Activated CD4-positive, alpha-beta T cell treated with anti-CD3 and anti-CD28 coated beads, Interleukin-2, amount 10 ng/mL, durations not matched to agents 24 days and 14 days (primary cell): ENCODE measurements at places on chromosomes 4 and X.

GRCh38 chr4:110005461-110006056, 92.9 kb downstream of the EGF start:
- peak; percentile 80 for DNase-seq

DNA sequence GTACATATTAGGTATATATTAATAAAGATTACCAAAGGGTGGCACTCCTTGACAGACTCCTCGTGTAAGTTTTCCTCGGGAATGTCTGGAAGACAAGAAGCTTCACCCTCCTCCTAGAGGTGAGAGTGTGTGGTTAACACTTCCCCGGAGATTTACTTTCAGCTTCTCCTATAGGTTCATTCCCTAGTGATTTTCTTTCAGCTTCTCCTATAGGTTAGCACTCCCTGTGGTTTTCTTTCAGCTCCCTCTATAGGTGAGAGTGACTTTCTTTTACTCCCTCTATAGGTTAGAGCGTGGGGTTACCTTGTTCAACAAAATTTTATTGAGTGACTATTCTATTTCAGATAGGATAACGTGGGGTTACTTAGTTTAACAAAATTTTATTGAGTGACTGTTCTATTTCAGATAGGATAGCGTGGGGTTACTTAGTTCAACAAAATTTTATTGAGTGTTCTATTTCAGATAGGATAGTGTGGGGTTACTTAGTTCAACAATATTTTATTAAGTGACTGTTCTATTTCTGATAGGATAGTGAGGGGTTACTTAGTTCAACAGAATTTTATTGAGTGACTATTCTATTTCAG, 106.0 kb upstream of the PLAC1 start:
- peak; percentile 57 for DNase-seq

DNA sequence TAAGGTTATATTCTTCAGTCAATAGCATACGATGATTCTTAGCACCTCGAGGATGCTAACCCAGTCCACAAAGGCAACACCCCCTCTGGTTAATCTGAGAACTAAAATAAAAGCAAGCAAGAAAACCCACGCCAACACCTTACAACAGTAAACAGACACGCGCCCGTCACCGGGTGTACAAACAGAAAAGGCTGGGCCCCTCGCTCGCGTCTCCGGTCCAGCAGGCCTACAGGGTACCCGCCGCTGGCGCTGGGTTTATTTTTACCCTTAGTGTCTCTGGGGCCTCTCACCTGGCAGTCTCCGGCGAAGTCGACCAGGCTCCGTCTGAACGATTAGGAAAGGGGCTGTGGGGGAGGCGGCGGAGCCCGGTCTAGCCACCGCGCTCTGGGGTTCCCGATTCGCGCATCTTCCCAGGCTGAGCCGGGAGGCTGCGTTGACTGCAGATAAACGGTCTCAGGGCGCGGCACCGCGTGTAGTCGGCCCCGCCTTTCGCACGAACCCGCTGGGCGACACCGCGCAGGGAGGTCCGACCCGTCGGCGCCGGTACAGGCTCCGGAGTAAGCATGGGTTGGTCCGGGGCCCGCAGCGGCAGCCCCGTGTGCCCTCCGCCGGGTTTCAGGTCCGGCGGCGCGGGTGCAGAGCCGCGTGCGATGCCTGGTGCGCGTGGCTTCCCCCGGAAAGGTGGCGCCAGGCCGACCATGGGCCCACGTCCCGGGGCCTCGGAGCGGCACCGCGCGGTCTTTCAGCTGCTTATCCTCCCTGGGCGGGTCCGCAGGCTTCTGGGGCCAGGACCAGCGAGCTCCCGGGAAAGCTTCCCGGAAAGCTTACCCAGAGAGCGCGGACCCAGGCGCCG, 441 bp downstream of the SLC9B2 start:
- DNase-seq, result peak; percentile 90

DNA sequence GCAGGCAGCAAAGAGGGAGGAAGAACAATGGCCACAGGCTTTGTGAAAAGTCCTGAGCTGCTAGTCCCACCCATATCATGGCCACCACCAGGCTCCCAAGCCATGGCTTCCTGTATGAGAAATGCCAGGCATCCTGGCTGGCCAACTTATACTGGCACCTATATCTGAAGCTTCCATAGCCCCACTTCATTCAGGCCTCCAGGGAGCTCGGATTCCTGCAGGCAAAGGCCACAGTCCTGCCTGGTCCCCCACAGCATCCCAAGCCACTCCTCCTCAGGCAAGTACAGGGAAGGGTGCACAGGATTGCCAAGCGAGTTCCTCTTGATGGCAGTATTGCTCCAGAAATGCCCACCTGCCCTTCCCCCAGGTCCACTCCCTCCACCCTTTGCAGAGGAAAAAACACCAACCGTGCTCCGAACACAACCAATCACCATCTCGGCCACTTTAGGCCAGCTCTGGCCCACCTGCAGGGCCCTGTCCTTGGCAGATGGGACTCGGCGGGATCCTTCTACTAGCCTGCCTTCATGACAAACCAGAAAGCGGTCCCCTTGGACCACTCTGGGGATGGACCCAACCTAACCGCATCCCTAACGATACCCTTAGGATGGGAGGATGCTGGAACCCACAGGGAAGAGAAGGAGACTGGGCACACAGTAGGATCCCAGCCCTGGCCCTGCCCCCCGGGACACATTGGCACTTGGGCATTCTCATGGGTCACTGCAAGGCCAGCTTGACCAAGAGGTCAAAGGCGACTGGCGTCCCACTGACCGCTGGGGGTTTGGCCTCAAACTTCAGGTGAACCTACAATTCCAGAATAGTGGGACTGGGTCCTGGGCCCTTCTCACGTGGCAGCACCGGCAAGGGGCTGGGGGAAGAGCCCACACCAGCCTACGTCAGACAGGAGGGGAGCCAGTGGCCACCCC, 220.4 kb upstream of the AGTR2 start:
- DNase-seq, result no peak

- no peak for DNase-seq
Observed at GRCh38 chr4:112318239-112319142, 21.3 kb downstream of the ALPK1 start.

- no peak for DNase-seq
Observed at GRCh38 chrX:38850807-38851544, 49.7 kb downstream of the MID1IP1 start.

DNA sequence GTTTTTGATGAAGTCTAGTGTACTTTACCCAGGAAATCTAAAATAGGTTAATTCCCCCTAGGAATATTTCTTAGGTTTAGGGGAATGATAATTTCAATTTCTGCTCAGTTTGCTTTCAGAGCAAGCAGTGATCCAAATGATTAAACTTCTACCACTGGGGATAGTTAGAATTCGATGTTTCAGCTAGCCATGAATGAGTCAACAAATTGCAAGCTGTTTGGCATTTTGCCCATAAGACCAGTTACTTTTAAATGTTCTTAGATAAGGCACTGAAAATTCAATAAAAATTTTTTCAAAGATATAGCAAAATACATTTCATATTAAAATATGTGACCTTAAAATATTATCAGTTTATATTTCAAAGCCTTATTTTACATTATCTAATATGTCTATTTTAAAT, 993.6 kb downstream of the ARAP2 start:
- no peak for DNase-seq

- DNase-seq, result no peak
Observed at GRCh38 chr4:2079926-2080325, 20.8 kb downstream of the NAT8L start.

DNA sequence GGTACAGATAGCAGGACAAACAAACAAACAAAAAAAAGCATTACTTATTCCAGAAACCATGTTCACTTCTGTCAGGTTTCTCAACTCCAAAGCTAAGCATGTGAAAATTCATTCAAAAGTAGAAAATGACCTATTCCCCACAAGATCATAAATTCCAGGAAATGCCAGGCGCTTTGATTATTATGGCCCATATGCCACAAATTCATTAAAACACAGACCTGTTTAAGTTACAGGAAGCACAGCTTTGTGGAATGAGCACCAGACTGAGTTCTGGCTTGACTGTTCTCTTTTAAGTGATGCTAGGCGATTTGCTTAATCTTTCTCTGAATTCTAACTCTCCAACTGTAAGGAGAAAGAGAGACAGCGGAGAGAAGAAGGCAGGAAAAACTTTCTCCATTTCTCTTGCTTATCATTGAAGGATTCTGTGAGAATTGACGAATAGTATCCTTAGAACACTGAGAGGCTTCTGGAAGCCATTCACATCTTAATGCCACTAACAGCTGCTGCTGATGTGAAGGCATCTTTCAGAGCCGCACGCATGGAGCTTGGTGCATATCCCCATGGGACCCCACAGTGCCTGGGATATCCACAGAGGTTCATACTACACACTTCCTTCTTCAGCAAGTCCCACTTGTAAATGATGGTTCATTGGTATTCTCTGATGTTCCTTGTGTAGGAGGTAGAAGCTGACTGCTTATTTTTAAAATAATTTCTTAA, 138.0 kb downstream of the ZNF674 start:
- DNase-seq, result no peak

- DNase-seq, result no peak
Observed at GRCh38 chrX:153766098-153766817, 2.2 kb downstream of the PLXNB3 start.

- no peak for DNase-seq
Observed at GRCh38 chr4:127601029-127601428, 31.7 kb upstream of the INTU start.

DNA sequence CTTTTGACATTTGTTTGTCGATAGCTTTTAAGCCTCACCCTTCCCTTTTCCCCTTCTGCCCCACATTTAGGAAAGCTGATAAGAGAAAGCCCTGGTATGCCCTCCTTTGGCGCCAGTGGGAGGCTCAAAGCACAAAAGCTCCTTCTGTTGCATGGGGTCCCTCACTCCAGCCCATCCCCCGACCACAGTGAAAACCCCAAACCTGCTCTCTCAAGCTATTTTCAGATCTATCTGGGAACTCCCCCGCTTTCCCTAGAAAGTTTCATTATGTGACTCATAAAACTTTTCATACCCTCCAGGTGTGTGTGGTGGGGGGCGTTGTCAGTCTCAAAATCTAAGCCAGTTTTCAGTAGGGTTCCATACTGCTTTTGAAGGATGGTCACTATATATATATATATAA, 259.0 kb upstream of the PCDH7 start:
- no peak for DNase-seq

DNA sequence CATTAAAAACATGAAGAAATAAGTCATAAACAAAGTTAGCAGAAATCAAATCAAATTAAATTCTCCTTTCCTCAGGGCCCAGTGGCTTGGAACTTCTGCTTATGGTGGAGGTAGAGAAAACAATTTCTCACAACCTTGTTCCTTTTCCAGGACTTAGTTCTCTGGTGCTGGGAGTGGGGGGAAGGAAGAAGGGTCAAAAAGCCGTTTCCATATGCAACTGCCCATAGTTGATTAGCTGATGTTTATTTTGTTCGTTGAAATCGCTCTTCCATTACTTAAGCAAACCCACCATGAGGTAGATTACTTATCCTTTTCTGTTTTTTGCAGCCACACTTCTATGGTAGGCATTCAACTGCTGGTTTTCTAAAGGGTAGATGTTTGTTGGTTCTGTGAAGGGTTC, 94.2 kb downstream of the ARSJ start:
- DNase-seq, result no peak

DNA sequence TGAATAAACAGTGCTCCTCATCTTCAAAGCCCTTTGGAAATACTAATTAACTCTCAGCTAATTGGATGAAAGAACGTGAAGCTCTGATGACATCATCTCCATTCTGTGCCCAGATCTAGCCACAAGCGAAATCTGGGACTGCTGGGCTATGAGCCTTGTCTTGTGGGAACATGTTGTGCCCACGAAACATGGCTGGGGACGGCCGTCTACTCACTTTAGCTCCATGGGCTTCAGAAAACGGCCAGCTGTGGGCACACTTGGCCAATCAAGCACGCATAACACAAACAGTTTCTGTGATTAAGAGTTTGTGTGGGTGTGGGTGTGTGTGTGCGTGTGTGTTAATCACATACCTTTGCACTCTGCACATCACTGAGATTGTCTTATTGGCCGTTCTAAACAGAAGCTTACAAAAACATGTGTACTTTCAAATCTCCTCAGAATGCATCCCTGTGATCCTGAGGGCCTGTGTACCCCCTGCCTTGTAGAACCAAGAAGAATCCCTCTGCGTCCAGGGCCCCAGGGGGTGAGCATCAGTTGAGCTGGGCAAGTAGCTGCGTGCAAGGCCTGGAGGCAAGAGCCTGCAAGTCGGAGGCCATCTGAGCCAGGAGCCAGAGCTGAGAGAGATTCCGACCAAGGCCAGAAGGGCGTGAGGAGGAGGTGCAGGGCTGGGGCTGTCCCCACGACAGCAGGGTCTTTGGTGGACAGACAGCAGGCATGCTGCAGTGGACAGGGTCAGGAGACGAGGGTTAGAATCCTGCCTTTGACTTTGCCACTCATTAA, 18.7 kb upstream of the ZNF185 start:
- DNase-seq, result no peak

- DNase-seq, result no peak
Observed at GRCh38 chr4:185341841-185342240, 53.9 kb downstream of the LRP2BP start.

GRCh38 chr4:126354784-126355183, 1040.0 kb downstream of the FAT4 start:
- DNase-seq, result no peak

DNA sequence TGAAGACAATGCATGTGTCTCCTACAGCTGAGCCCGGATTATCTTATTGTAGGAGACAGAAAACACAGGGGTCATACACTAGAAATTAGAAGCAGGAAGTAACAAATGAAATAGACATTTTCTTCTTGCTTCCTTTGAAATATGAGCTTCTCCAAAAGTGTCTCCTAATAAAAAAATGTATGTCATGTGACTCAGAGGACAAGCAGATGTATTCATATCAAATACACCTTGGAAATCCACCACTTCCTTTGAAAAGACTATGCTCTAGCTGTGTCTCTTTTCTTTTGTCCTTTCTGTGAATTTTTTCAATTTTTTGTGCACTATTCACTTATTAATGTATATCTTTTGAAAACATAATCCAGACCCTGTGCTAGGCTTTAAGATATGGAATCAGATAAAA, 1906.2 kb downstream of the C4orf33 start:
- no peak for DNase-seq

- no peak for DNase-seq
Observed at GRCh38 chr4:73872316-73873108, 3.3 kb downstream of the CXCL1 start.

- DNase-seq, result no peak
Observed at GRCh38 chr4:109278594-109279031, 23.8 kb downstream of the COL25A1 start.

DNA sequence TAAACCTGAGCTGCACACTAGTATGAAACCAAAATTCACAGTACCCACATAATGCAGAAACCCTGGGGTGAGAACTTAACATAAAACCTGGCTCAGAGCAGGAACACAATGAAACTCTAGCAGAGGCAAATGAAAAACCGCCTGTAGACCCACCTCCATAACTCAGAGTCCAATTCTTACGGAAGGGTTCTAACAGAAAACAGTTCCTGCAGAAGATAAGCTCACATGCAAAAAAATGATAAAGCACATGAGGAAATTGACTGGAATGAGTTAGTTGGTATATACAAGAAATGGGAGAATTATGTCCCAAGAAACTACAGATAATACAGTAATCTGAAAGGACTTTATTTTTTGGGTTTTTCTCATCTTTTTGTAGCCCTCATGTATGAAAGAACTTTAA, 14.7 kb downstream of the RTL9 start:
- no peak for DNase-seq

- no peak for DNase-seq
Observed at GRCh38 chr4:53313510-53313909, 52.4 kb downstream of the SCFD2 start.

- no peak for DNase-seq
Observed at GRCh38 chr4:56050625-56051024, 101.9 kb downstream of the CEP135 start.
